ENCODE measurements at places on chromosomes 2 and 18.

DNA sequence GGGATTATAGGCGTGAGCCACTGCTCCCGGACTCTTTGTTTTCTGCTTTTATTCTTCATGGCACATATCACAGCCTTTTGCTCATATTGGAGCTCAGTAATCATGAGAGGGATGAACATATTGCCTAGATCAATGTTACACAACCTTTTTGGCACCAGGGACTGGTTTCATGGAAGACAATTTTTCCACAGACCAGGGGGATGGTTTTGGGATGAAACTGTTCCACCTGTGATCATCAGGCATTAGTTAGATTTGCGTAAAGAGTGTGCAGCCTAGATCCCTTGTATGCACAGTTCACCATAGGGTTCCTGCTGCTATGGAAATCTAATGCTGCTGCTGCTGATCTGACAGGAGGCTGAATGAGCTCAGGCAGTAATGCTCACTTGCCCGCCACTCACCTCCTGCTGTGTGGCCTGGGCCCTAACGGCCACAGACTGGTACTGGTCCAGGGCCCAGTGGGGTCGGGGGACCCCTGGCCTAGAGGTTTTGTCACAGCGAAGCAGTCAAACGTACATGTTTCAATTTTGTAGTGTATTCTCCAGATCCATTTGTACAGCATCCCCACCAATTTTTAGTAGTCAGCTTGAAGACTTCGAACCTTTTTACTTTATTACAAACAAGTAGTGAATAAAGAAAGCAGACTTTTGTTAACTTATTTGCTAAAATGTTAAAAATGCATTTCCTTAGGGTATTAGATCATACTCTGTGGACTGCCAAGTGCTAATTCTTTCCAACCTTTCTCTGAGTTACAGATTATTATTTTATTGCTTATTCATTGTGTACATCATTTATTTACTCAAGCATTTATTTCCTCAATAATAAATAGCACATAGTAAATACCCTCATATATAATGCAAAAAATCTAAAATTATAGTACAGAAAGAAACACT, 6.2 kb downstream of the DAW1 start:
- DNase-seq = no peak

DNA sequence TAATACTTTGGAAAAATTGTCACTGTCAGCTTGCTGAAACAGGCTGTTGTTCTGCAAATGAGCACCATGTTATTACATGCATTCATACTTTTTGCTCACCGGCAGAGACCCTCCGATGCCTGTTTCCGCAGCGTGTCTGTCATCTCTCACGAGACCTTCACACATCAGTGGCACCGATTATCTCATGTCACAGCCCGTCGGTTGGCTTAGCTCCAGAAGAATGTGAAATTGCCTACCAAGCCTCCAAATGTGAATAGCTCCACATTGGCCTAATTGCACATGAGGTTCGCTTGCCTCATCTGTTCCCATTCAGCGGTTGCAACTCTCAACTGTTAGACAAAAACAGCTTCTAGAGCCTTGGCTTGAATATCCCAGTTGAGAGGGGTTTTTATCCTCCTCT, 233.0 kb downstream of the ACTR3 start:
- DNase-seq = no peak

GRCh38 chr18:26021061-26021754, 69.2 kb downstream of the SS18 start:
- DNase-seq = no peak

- no peak for DNase-seq
Observed at GRCh38 chr2:157691131-157691530, 62.5 kb upstream of the ACVR1C start.

DNA sequence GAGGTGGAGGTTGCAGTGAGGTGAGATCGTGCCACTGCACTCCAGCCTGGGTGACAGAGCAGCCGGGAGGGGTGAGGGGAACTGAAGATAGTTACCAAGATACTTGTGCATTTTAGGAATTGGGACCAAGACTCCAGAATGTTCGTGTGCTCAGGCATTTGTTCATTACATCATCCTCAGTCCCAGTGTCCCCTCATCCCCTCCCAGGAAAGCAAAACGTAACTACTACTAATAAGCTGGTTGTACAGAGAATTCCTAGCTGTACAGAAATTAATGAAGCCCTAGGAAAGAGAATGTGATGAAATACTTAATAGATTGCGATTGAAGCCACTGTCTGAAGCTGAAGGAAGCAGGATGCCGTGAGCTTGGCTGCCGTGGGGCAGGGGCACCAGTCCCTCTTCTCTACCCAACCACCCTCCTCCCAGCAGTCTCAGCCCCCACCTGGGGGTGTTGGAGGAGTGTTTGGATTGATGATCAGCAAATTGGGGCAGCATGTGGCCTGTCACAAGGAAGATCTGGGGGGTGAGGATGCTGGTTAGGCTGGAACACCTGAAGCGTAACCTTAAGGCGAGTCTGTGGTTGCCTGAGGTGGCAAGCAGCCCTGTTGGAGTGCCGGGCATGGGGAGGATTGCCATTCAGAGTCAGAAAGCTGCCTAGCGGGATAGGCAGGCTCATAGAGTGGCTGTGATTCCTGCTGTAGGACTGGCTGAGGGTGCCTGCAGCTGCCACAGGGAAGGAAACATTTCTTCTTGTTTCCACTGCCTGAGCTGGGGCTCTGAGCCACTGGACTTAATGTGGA, 140.9 kb downstream of the SH3RF3 start:
- no peak for DNase-seq

DNA sequence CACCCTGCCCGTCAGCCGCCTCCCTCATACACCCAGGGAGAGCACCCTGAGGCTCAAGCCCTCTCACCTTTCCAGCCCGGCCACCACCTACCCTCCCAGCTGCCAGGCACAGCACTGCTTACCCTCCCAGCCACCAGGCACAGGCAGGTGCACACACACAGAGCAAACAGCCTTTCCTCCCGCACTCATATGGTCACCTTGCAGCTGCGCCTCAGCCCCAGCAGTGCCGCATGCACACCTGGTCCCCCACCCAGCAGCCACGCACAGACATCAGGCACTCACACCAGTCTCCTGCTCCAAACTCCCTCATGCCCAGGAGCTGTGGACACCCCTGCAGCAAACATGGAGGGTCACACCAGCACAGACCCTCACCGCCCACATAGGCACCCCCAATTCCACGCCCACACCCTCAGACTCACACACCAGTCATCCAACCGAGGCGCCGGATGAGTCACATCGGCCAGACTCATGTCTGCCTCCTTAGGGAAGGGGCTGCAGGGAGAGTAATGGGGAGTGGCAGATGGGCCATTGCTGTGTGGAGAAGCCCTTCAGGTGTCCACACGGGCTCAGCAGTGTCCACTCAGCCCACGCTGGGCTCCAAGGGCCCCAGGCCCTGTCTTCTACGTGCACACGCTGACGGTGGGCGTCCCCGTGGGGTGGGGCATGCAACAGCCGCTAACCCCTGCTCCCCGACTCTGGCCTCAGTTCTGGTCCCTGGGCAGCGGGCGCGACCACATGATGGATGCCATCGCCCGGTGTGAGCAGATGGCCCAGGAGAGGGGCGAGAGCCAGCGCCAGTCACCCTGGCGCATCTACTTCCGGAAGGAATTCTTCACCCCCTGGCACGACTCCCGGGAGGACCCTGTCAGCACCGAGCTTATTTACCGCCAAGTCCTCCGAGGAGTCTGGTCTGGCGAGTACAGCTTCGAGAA, 22.3 kb upstream of the GPR17 start:
- DNase-seq = no peak

GRCh38 chr2:236612737-236613136, 43.1 kb downstream of the ACKR3 start:
- DNase-seq = no peak

GRCh38 chr18:67410075-67411070, 106.1 kb downstream of the DSEL start:
- DNase-seq = no peak

- no peak for DNase-seq
Observed at GRCh38 chr2:238916176-238916874, 68.4 kb downstream of the TWIST2 start.

DNA sequence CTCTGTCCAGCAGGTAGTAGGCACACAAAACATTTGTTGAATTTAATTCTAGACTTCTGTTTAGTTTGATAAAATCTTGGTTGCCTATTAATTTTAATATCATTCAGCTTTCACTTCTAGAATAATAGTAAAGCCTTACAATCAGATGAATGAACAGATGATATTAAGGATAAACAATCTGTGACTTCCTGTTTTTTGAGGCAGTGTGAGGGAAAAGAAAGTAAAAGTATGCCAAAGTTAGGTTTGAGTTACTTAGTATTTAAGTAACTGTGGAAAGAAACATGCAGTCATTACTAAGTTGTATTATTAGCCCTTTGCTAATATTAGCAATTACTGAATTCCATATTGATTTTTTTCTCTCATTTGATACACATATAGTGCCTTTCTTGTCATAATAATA, 31.5 kb downstream of the EPB41L5 start:
- no peak for DNase-seq

DNA sequence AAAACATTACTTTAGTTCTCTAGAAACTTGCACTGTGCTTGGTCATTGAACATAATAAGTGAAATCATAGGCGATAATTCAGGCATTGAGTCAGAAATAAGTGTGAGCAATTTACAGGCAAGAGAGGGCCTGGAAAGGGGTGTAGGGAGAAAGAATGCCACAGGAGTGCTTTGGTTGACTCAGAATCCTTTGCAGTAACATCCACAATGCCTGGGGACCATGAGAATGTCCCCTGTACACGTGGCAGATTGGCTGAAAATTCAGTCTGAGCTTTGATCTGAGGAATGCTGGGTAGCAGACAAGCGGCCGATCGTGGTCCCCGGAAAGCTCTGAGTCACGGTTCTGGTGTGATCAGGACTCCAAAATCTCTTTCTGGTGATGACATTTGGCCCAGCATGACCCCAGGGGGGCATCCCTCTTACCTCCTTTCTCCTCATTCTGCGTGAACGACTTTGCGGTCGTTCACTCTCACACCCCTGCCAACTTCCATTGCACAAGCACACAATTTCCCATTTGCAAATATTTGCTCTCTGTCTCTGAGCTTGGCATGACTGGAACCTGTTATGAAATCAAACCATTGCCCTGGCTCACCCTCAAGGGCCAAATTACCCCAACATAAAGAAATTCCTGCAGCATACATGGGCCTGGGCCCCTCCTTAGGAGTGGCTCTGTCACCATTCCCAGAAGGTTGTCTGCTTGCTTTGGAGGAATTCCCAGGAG, 305.0 kb upstream of the EPAS1 start:
- DNase-seq = no peak

DNA sequence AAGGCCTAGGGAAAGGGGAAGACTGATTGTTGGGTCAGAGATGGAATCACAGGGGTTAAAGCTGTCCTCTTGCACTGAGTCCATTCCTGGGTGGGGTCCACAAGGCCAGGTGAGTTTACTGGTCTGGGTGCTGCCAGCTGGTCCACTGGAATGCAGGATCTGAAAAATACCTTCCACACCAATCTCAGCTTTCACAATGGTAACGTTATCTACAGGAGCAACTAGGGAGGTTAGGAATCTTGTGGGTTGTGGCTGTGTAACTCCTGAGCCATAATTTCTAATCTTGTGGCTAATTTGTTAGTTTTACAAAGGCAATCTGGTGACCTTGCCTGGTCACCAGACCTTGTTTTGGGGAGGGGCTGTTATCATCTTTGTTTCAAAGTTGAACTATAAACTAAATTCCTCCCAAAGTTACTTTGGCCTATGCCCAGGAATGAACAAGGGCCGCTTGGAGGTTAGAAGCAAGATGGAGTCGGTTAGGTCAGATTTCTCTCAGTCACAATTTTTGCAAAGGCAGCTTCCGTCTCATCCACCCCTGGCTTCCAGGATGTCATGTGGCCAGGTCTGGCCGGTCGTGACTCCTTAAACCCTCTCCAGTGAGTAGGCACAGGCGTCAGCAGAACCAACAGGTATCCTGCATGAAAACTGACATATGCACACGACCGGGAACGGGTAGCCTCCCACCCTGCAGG, 123.3 kb upstream of the SH3BP4 start:
- DNase-seq = no peak

- no peak for DNase-seq
Observed at GRCh38 chr18:364256-364826, 96.5 kb upstream of the THOC1 start.

DNA sequence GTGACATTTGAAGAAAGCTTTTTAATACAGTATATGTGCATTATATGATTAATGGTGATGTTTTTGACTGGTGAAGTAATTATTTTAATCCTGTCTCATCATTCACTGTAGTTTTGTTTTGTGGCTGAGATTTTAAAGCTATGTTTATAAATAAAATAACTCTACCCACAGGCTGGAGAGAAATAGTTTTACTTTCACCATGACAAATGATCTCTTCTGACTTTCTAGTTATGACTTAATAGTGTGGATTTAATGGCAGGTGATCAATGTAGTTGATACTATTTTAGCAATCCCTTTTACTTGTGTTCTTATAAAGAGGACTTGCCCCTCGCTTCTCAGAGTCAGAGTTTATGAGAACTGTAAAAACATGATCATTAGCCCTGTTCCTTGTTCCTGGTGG, 289.5 kb upstream of the SIX3 start:
- DNase-seq = no peak

- DNase-seq = peak; percentile 53
Observed at GRCh38 chr18:8704361-8705237, 757 bp upstream of the MTCL1 start.

DNA sequence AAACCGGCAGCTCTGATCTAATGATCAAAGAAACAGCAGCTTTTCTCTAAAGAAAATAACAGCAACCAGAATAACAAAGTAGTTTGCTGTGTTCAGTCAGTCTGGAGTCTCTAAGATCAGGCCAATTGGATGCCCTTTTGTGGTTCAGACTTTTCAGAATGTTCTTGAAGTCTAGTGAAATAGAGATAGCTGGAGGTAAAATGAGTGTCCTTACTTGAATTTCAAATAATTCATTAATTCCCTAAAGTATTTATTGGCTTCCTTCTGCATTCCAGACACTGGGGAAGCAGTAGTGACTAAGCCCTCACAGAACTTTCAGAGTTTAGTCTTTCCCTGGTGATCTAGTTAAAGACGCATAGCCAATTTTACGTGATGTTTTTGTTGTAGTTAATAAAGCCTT, 58.7 kb downstream of the C18orf54 start:
- no peak for DNase-seq

DNA sequence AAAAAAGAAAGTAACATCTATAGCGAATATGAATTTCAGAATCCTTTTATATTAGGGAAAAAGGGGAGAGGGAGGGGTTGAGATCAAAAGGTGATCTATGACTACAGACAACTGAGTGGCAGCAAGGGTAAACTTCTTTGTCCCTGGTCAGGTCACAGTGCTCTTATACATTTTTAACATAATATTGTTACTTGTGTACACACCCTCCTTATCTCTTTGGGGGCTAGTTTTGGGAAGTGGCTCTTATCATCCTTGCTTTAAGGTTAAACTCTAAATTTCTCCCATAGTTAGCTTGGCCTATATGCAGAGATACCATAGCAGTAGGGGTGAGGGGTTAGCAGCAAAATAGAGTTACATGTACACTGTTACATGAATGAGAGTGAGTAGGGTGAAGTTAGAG, 31.6 kb upstream of the ATG16L1 start:
- no peak for DNase-seq

DNA sequence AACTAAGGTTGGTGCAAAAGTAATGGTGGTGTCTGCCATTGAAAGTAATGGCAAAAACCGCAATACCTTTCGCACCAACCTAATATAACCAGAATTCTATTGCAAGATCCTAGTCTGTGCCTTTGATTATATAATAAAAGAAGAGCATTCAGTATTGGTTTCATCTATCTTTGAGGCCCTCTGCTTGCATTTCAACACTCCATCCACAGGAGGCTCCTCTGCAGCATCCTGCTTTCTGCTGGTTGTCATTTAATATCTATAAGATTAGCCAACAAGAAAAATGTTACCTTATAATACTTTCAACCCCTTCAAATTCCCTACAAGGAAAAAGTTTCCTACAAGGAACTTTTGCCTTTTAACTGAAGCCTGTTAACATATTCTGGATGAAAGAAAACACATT, 139.2 kb downstream of the CDCA7 start:
- DNase-seq = no peak

GRCh38 chr18:3139406-3139805, 80.4 kb downstream of the MYOM1 start:
- no peak for DNase-seq
